ENCODE measurements at places on chromosomes 11 and 22. TPM values are rescaled to one million over a fixed set of nuclear protein-coding genes. Genes with fewer than 3 reads are reported as not detected.

EIF3L gene
- 162 TPM for total RNA-seq

SF3B2 gene
- total RNA-seq: 152 TPM

SEC14L6 gene
- 0.48 TPM for total RNA-seq

HPS5 gene
- total RNA-seq: 11.6 TPM

TPST2 gene
- 14.3 TPM for total RNA-seq

MUC2 gene
- total RNA-seq: 439 TPM

HBE1 gene
- not detected for total RNA-seq

PDE2A gene
- 6.6 TPM for total RNA-seq

GRCh38 chr11:69892986-69893555 is 73.9 kb upstream of the FGF3 start:
- H3K27ac ChIP-seq: peak overlapping the region; percentile 31
- DNase-seq: peak; percentile 78
- H3K4me3 ChIP-seq: no peak overlapping the region
- peaks cover 5% of the 10 kb centered on the region for H3K27me3 ChIP-seq

DNA sequence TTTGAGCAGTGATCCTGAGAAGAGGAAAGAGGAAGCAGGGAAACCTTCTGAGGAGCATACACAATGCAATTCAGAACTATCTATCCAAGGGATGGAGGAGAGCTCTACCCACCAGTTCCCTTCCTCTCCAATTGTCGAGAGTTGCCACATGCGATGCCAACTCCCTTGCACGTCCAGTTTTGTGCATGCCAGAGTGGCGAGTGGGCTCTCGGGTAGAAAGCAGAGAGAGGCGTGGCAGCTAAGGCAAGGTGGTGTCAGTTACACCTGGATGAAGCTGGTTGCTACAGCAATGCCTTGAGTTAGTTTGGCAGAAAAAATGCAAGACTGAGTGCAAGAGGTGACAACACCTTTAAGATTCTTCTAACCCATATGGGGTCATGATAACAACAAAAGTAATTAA is 420.4 kb upstream of the CCDC90B start:
- no peaks in the 10 kb centered on the region for H3K27me3 ChIP-seq
- no peak overlapping the region for H3K27ac ChIP-seq
- H3K36me3 ChIP-seq: no peaks in the 10 kb centered on the region

DNA sequence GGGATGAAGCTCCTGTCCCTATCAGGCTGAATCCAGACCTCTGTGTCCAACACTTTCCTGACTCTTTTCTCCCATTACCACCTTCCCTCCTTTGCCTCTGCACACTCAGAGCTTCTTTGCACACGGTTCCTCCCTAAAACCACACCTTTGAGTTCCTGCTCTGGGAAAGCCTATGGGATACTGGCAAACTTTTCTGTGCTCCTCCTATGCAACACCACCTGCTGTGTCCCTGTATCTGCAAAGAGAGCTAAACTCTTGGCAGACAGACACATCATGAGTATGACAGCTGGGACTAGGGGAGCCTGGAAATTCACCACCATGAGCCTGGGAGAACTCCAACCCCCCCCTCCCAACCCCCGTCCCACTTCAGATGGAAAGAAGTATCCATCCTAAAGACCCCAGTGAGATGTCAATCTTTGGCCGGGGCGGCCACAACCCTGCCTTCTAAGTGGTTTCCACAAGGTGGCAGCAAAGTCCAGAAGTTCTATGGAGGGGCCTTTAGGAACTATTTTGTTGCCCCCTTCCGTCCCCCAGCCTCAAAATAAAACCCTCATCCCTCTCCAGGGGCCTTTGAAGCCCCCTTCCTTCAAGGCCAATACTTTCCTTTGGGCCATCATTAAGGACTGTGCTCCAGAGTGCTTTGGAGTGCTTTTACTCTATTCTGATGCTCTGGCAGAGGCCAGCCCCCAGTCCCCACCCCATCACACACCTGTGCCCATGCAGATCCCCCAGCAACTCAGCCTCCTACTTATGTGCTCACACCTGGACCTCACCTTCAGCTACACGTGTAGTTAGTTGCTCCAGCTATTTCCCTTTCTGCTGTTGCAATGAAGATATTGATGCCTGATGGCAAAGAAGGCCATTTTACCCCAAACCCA is 19.4 kb downstream of the HTR3A start:
- peaks cover 54% of the 10 kb centered on the region for H3K27me3 ChIP-seq
- no peak overlapping the region for H3K27ac ChIP-seq
- no peak overlapping the region for H3K4me3 ChIP-seq
- no peaks in the 10 kb centered on the region for H3K36me3 ChIP-seq
- no peaks in the 10 kb centered on the region for H3K4me1 ChIP-seq
- DNase-seq: no peak

DNA sequence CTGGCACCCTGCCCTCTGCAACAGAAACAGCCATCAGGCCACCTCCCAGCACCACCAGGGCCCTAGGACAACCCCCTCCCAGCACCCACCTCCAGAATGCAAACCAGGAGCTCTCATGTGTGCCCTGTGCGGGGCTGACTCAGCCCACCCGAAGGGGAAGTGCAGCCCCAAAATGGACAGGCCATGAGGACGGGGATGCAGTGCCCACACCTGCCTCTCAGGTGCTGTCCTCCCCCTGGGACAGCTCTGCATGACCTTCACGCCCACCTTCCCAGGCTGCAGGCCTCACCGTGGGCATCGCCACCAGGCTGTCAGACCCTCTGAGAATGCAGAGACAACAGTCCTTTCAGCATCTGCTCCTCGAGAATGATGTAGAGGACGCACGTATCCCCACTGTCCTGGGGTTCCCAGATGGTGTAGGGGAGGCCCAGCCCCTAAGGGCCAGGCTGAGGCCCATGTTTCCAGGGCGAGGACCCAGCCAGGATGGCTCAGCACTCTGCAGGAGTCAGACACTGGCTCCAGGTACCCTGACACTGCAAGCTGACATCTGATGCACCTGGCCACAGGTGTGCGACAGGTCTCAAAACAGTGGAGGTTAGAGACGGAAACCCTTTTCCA is 13.5 kb downstream of the MOB2 start:
- no peak overlapping the region for H3K27ac ChIP-seq
- H3K4me1 ChIP-seq: no peaks in the 10 kb centered on the region
- H3K4me3 ChIP-seq: no peak overlapping the region
- H3K27me3 ChIP-seq: no peaks in the 10 kb centered on the region

- no peak overlapping the region for H3K4me3 ChIP-seq
- no peaks in the 10 kb centered on the region for H3K4me1 ChIP-seq
- no peaks in the 10 kb centered on the region for H3K27me3 ChIP-seq
- H3K27ac ChIP-seq: no peak overlapping the region
- no peak for DNase-seq
Observed at GRCh38 chr11:12485328-12485727, 108.0 kb downstream of the PARVA start.

DNA sequence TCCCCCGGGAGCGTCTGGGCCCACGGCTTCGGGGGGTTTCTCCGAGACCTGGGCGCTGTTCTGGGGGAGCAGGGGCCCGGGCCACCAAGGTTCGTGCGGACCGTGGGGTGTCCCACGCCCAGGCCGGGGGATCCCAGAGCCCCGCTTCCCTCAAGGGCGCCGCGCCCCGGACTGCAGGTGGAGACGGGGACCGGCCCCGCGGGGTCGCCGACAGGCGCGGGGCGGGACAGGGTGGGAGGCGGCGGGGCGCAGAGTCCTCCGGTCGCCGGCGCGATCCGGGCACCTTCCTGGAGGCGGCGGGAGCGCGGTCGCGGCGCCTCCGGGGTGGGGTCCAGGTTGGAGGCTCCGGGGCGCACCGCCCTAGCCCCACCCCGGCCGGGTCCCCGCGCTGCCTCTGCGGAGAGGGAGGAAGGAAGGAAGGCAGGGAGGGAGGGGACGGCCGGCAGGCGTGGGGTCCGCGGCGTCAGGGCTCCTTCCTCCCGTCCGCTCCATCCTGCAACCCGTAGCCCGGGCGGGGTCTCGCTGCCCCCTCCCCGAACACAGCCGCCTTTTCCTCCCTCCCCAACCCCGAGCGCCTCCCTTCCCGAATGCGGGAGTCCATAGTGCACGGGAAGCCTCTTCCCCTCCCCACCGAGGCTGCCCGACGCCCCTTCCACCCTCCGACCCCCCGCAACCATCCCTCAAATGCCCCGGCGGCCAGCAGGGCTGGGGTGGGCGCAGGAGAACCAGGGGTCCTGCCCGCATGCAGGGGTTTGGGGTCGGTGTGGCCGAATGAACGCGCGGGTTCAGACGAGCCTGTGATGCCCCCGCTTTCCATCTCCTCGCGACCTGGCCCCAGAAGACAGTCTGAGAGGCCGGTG is 4.3 kb upstream of the ZBED4 start:
- H3K36me3 ChIP-seq: no peaks in the 10 kb centered on the region
- H3K27ac ChIP-seq: no peak overlapping the region

DNA sequence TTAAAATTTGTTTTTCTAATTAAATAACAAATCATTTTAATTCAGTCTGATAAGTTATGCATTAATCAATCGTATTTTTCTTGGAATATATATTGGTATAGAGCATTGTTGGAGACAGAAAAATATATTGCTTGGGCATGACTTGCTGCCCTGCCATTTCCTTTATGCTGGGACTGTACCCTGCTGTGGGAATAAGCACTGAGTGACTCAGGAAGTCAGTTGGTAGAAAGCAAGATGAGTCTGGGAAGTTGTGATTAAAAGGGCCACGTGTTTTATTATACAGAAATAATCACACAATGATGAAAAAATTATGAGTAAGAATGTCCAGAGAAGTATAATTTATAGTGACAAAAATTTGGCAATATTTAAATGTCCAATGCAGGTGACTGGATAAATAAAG is 139.5 kb downstream of the KIF18A start:
- H3K27ac ChIP-seq: no peak overlapping the region
- no peaks in the 10 kb centered on the region for H3K4me1 ChIP-seq
- no peaks in the 10 kb centered on the region for H3K27me3 ChIP-seq
- H3K36me3 ChIP-seq: no peaks in the 10 kb centered on the region
- no peak for DNase-seq

GRCh38 chr11:57279116-57279515 is 42.1 kb upstream of the APLNR start:
- H3K27ac ChIP-seq: no peak overlapping the region
- no peaks in the 10 kb centered on the region for H3K36me3 ChIP-seq
- no peak overlapping the region for H3K4me3 ChIP-seq
- H3K27me3 ChIP-seq: no peaks in the 10 kb centered on the region
- no peak for DNase-seq

GRCh38 chr11:95764267-95764898 is 25.2 kb downstream of the FAM76B start:
- H3K27ac ChIP-seq: no peak overlapping the region
- no peaks in the 10 kb centered on the region for H3K4me1 ChIP-seq
- no peak overlapping the region for H3K4me3 ChIP-seq
- H3K27me3 ChIP-seq: no peaks in the 10 kb centered on the region
- no peaks in the 10 kb centered on the region for H3K36me3 ChIP-seq

- H3K27ac ChIP-seq: peak overlapping the region; percentile 21
- H3K4me3 ChIP-seq: no peak overlapping the region
- H3K27me3 ChIP-seq: no peaks in the 10 kb centered on the region
- H3K4me1 ChIP-seq: no peaks in the 10 kb centered on the region
- no peaks in the 10 kb centered on the region for H3K36me3 ChIP-seq
- DNase-seq: no peak
Observed at GRCh38 chr11:61453695-61454094, 23.8 kb downstream of the SDHAF2 start.

DNA sequence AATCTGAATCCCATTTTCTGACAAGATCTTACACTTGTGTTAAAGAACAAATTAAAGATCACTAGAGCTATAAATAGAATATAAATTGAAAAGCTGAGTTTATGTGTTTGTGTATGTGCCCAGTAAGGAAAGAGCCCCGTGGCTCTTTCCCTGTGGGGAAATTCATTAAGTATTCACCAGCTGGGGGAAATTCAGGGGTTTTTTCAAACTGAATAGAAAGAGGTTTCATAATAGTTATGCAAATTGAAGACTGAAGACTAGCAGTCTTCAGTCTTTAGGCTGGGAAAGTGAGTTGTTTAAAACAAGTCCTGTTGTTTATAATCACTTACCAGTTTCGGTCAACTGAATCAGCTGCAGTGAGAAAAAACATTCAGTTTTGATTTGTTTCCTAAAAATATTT is 11.3 kb upstream of the MS4A7 start:
- H3K4me3 ChIP-seq: no peak overlapping the region
- H3K4me1 ChIP-seq: no peaks in the 10 kb centered on the region
- H3K27ac ChIP-seq: no peak overlapping the region
- DNase-seq: no peak
- no peaks in the 10 kb centered on the region for H3K36me3 ChIP-seq

DNA sequence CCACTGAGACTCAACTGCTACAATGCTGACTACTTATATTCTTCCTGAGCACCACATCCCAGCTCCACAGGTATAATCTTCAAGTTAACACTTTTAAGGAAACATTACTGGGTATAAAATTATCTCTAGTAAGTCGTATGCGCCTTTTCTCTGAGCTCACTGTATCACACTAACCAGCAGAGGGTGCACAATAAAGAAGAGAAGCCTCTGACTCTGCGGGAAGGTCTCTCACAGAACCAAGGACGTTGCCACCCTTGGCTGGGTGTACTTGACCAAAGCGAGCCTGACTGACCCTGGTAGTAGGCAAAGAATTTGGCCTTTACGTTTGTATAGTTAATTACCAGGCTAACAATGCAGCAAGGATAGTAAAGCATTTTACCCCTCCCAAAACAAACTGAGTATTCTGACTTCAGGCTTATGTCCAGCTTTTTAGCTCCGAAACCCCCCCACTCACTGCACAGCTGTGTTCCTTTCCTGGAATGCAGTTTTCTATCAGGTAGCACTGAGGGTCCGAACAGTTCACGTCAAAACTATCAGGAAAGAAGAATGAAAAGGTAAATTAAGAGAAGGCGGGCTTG is at the start of gene BTBD18:
Gene BTBD18 (minus strand): TSS at position 144 of the 578 bp plus-strand sequence. CDS start 631 bp downstream, outside the sequence.
- H3K4me3 ChIP-seq: no peak within 1 kb of the TSS
- H3K4me1 ChIP-seq: peaks cover 6% of the 10 kb centered on the region
- peak; percentile 48 for DNase-seq
- H3K27ac ChIP-seq: no peak within 1 kb of the TSS

DNA sequence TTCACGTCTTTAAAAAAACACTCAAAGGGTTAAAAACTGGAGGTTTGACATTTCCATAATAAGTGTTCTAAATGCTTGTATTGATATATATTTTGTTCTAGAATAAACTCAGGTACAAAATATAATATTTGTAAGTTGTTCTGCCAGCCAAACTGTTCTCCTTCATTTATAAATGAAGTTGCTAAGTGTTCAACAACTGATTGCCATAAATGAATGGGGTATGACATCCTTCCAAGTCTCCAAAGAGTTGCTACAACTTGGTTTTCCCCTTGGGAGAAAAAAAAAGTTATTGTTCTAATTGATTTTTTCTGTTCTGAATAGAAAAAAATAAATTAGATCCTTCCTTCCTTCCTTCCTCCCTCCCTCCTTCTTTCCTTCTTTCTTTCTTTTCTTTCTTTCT is 65.4 kb upstream of the BLID start:
- no peak overlapping the region for H3K4me3 ChIP-seq
- H3K36me3 ChIP-seq: no peaks in the 10 kb centered on the region
- no peak for DNase-seq
- no peaks in the 10 kb centered on the region for H3K27me3 ChIP-seq
- H3K4me1 ChIP-seq: peaks cover 2% of the 10 kb centered on the region
